RPMI7951 (cell line): ENCODE measurements at places on chromosomes 5 and 9. TPM values are rescaled to one million over a fixed set of nuclear protein-coding genes. Genes with fewer than 3 reads are reported as not detected.

The NDFIP1 gene
- 60.0 and 61.6 TPM in 2 replicates for total RNA-seq

The ABLIM3 gene
- total RNA-seq, result 19.1 and 25.1 TPM in 2 replicates

The PCDHGA11 gene
- 7.0 and 8.1 TPM in 2 replicates for total RNA-seq

The MUSK gene
- 5.5 and 8.2 TPM in 2 replicates for total RNA-seq

The SKP2 gene
- total RNA-seq, result 33.7 and 39.3 TPM in 2 replicates

The TIMD4 gene
- total RNA-seq, result not detected in 2 replicates

The FOXE1 gene
- not detected in 2 replicates for total RNA-seq

The PCDHGA7 gene
- total RNA-seq, result 4.6 and 5.5 TPM in 2 replicates

The LOX gene
- total RNA-seq, result 28.4 and 32.2 TPM in 2 replicates

The SLC6A7 gene
- total RNA-seq, result not detected in 2 replicates

The SPATA31D4 gene
- not detected in 2 replicates for total RNA-seq

The ACTBL2 gene
- 0.10 and 0.24 TPM in 2 replicates for total RNA-seq

The C9orf152 gene
- total RNA-seq, result not detected in 2 replicates

The IRX4 gene
- not detected in 2 replicates for total RNA-seq

The SLC6A3 gene
- not detected in 2 replicates for total RNA-seq

The DENND4C gene
- 33.5 and 65.4 TPM in 2 replicates for total RNA-seq

The PDE6A gene
- total RNA-seq, result 0.10 and 0.12 TPM in 2 replicates

The MAMDC2 gene
- not detected in 2 replicates for total RNA-seq

The RNF180 gene
- total RNA-seq, result under 0.01 and 0.10 TPM in 2 replicates

The ZBTB34 gene
- 2.6 and 4.0 TPM in 2 replicates for total RNA-seq

The SLC4A9 gene
- not detected in 2 replicates for total RNA-seq

The BNC2 gene
- 6.8 and 8.8 TPM in 2 replicates for total RNA-seq

The CDH10 gene
- total RNA-seq, result not detected in 2 replicates

The SEMA6A gene
- total RNA-seq, result 0.12 and 0.39 TPM in 2 replicates

The ITGA1 gene
- 47.7 and 74.6 TPM in 2 replicates for total RNA-seq

The MAMDC4 gene
- total RNA-seq, result 0.36 and 0.39 TPM in 2 replicates

The RPP25L gene
- total RNA-seq, result 27.6 and 37.6 TPM in 2 replicates
